ENCODE measurements at places on chromosomes 3 and 15.

- DNase-seq = no peak
Measured at GRCh38 chr15:57384024-57384423, 7.7 kb downstream of the CGNL1 start.

DNA sequence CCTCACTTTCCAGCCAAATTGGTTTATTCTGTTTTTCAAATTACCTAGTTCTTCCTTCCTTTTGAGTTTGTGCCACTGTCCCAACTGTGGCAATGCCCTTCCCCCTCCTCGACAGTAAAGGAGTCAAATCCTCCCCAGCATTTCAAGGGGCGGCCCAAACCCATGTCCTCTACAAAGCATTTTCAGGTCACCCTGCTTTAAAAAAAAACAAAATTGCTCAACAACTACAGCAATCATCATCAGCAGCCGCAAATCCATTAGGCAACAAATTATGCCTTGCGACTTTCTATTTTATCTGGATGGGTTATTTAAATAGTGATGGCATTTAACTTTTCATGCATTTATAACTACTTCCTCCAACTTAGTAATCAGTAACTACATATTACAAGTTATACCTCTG, 32.7 kb downstream of the PLD1 start:
- no peak for DNase-seq

- DNase-seq = no peak
Measured at GRCh38 chr15:70154718-70155347, 57.1 kb upstream of the TLE3 start.

DNA sequence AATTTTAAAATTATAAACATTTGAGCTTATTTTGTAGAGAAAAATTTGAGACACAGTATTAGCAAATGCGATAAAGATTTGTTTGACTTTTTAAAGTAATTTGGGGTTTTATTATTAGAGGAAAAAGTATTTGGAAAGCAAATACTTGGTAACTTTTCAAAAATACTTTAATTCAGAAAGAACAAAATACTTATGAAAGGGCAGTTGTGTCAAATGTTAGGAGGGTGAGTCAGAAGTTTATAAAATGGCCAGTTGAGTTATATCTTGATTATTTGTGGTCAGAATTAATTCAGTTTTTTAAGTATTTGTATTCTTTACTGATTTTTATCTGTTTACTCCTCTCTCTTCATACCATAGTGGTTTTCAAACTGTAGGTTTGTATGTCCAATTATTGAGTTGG, 12.1 kb downstream of the LACTB start:
- no peak for DNase-seq

DNA sequence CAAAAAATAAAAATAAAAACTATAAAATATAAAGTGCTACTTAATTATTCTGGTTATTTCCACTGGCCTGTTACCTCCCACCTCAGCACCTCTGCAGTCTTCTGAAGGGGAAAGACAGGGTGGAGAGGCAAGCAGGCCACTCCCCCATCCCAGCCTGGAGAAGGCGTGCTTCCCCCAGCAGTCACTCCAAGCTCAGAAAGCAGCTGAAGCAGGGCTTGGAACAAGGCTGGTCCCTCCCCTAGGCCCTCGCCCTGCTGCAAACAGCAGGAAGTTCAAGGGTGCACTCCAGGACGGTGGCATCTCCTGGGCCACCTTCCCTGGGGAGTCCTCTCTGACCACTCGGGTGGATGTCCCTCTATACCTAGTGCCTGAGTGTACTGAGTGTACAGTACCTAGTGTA, 21.4 kb downstream of the CACNA2D2 start:
- DNase-seq = no peak

DNA sequence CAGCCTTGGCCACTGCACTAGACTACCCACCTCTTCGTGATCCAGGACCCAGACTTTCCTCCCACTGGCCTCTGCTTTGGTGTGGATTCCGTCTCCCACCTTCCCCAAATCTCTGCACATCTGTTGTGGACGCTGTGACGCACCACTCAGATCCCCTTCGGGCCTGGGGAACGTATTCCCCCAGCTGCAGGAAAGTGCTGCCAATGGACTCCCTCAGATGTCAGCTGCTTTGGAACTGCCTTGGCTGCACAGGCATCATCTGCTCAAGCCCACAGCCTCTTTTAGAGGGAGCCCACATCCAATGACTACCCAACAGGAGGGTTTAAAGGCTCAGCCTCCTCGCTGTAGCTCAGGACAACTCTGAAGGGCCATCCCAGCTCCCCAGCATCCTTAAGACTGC, 134.2 kb upstream of the RAD18 start:
- DNase-seq = no peak

- no peak for DNase-seq
Measured at GRCh38 chr3:161333696-161334095, 37.6 kb downstream of the SPTSSB start.

GRCh38 chr15:45091161-45091560, 22.8 kb downstream of the DUOX2 start:
- DNase-seq = no peak

DNA sequence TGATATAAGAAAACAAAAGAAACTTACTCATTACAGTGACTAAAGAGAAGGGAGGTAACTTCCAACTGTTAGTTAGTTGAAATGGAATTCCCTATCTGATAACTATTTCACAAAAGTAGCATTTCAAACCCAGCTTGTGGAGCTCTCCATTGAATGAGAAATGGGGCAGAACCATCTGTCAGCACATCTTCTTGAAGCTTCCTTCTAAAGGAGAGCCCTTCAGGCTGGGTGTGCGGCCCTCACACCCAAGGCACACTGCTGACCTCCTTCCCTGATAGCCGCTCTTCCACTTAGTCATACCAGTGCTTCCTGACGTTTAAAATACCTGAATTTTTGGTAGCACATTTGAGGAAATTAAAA, 28.1 kb upstream of the VEPH1 start:
- DNase-seq = no peak

DNA sequence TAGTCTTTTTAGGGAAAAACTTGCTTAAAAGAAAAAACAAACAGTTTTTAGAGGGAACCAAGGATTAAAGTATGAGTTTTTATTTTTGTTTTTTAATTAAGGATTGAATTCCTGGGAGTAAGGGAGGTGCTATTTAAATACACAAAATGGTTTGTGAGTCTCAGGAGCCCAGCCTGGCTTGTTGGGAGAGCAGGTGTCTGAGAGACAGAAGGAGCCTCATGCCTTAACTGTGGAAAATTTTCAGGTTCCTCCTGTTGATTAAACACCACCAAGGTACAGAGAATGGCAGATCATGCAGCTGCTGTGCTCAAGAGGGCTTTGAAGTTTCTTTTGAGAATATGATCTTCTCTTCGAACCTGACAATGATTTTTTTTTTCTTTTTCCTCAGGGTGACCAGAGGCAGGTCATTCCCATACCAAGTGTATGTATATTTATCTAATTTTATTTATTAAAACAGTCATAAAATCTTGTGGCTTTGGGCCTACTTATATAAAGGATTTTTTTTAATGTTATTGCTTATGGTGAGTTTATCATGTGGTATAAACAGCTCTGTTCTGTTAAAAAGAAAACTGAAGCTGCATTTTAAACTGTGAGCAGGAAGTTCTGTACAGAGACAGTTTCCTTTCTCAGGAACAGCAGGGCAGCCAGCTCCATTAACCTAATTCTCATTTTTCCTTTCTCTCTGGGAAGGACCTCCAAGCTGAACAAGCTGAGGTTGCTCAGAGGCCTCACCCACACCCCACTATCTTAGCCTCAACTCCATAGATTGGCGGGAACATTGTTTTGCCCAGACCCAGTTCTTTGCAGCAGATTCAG, 33.7 kb upstream of the VILL start:
- DNase-seq = no peak

DNA sequence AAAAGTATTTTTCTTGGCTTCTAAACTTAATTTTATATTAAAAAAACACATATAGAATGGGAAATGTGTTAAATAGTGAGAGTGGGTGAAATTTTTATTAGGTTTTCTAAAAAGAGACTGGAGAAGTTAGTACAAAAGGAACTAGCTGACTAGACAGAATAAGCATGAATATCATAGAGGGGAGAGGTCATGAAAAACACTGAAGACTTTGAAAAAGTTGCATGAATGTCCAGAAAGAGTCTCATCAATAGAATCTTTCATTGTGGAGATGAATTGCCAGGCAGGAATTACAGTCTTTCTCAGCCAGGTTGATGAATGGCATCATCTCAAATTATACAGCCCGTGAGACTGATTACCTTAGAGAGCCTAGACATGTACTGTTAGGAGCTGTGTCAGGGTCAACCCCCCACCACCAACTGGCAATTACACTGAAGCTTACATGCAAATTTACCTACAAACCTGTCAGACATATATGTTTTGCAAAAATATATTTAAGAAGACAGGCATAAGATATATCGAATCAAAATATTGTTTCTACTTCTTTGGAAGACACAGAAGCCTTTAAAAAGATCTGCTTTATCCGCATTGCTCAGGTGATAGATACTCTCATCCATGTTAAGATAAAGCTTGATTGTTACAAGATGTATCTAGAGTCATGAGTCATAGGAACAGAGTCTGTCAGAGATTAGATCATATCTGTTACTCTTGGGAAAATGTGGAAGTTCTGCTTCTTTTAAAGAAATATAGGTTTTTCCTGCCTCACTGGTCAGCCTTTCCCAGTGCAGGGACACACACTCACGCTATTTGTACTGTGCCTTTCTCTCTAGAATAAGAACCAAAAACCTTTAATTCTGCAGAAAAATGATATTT, 34.8 kb upstream of the PFN2 start:
- no peak for DNase-seq

DNA sequence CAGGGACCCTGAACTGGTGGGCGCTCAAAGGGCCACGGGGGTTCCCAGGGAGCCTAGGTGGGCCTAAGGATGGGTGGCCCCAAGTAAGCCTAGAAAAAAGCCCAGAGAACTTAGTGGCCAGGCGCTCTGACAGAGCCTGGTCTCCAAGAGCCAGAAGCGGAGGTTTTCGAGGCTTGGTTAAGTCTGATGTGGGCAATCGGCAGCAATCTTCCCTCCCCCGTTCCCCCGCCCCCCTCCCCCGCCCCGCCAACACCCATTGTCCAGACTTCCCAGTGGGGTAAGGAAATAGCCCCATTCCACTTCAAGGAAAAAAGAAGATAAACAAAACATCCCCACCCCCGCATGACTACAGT, 6.7 kb downstream of the EOMES start:
- no peak for DNase-seq

DNA sequence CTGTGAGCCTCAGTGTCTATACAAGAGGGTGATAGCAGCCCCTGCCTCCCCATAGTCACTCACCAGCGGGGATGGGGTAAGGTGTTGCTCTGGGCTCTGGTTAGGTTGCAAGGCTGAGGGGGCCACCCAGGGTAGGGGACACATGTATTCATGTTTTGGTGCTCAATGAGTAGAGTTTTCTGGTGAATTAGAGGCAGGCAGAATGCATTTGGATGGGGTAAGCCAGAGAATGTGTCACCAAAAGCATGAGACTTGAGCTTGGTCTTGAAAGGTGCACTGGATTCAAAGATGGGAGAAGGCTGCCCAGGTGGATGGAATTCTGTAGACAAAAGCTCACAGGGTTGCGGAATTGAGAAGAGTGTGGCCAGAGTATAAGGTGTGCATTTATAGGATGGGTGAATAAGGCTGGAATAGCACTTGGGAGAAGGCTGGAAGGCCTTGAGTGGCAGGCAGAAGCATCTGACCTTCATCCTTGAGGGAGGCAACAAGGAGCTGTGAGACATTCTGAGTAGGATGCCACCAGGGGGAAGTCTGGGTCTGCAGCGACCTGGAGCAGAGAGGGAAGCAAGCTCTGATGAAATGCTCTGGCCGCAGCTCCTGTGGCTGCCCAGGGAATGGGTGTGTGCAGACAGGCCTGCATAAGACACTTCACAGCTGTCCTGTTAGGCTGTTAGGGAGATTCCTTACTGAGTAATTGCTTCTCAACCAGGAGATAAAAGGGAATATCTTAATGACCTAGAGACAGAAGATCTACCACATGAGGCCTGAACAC, 149.6 kb downstream of the CHDH start:
- no peak for DNase-seq

GRCh38 chr3:186121278-186121677, 12.4 kb upstream of the ETV5 start:
- DNase-seq = no peak

- no peak for DNase-seq
Measured at GRCh38 chr15:61037031-61037430, 192.1 kb downstream of the RORA start.

DNA sequence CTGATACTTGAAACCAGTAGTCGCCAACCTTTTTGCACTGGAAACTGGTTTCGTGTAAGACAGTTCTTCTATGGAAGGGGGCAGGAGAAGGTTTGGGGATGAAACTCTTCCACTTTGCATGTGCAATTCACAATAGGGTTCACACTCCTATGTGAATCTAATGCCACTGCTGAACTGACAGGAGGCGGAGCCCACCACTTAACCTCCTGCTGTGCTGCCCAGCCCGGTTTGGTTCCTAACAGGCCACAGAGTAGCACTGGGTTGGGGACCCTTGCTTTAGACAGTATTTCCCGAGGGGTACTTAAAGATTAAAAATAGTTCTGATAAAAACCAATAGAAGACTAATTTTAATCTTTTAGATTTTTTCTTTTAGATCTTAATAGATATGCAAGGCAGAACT, 11.1 kb downstream of the TFG start:
- DNase-seq = no peak

All from stimulated activated CD4-positive, alpha-beta T cell treated with anti-CD3 and anti-CD28 coated beads, Interleukin-2, amount 100 ng/mL, for 4 hours (primary cell).